ENCODE measurements at places on chromosomes 2 and 18. TPM values are rescaled to one million over a fixed set of nuclear protein-coding genes. Genes with fewer than 3 reads are reported as not detected.
A peak's percentile ranks its signal among the peaks of the same experiment; 100 is the strongest.

- no peak overlapping the region for H3K27ac ChIP-seq
- no peaks in the 10 kb centered on the region for H3K4me1 ChIP-seq
- no peak for DNase-seq
- no peaks in the 10 kb centered on the region for H3K36me3 ChIP-seq
- H3K27me3 ChIP-seq = no peaks in the 10 kb centered on the region
Measured at GRCh38 chr2:156339110-156339847, 6.8 kb upstream of the NR4A2 start.

- H3K36me3 ChIP-seq = no peaks in the 10 kb centered on the region
- no peaks in the 10 kb centered on the region for H3K27me3 ChIP-seq
- H3K4me3 ChIP-seq = no peak overlapping the region
- H3K27ac ChIP-seq = no peak overlapping the region
Measured at GRCh38 chr18:22489704-22490103, 72.0 kb upstream of the CTAGE1 start.

GRCh38 chr18:76490670-76491472 lies 4.2 kb downstream of the ZNF516 start:
- peak overlapping the region; percentile 90 for H3K4me3 ChIP-seq
- H3K36me3 ChIP-seq = no peaks in the 10 kb centered on the region
- peak overlapping the region; percentile 80 for H3K27ac ChIP-seq
- H3K27me3 ChIP-seq = no peaks in the 10 kb centered on the region

GRCh38 chr2:241857041-241857541 lies 1.6 kb downstream of the PDCD1 start:
- H3K27ac ChIP-seq = no peak overlapping the region
- H3K27me3 ChIP-seq = no peaks in the 10 kb centered on the region
- H3K4me3 ChIP-seq = no peak overlapping the region
- no peaks in the 10 kb centered on the region for H3K36me3 ChIP-seq

Gene VIT
- total RNA-seq = not detected

Gene TLX2
- 0.22 TPM for total RNA-seq
